ENCODE measurements at places on chromosomes 6 and 20.

GRCh38 chr20:38301309-38301708, 2.6 kb upstream of the BPI start:
- no peak for DNase-seq

- no peak for DNase-seq
Observed at GRCh38 chr6:40325791-40326190, 261.4 kb downstream of the LRFN2 start.

DNA sequence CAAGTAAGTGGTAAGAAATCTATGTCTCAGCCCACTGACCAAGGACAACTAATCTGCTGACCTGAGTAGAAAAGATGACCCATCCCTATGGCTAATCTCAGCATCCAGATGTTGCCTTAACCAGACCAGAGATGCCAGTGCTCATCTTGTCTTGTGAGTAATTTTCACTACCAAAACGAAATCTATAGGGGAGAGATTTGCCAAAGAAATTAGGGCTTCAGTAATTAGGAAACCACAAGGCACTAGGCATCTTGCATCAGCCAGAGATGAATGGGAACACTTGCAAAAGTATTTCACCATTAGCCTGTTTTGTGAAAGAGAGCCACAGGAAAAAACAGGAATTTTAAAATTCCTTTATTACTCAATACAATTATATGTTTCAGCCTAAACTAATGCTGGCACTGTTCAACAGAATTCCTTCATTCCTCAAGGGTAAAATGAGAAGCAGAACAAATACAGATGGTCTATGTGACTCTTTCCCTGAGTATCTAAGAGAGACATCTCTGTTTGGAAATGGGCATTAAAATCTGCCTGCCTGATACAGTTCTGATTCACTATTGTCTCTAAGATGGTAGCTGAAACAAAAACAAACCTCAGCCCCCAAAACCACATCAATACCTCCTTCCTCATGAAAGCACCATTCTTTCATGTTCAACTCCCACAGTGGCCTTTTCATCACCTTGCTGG, 87.8 kb downstream of the GMDS start:
- DNase-seq: no peak

- no peak for DNase-seq
Observed at GRCh38 chr6:3919130-3919628, 70.0 kb downstream of the FAM50B start.

DNA sequence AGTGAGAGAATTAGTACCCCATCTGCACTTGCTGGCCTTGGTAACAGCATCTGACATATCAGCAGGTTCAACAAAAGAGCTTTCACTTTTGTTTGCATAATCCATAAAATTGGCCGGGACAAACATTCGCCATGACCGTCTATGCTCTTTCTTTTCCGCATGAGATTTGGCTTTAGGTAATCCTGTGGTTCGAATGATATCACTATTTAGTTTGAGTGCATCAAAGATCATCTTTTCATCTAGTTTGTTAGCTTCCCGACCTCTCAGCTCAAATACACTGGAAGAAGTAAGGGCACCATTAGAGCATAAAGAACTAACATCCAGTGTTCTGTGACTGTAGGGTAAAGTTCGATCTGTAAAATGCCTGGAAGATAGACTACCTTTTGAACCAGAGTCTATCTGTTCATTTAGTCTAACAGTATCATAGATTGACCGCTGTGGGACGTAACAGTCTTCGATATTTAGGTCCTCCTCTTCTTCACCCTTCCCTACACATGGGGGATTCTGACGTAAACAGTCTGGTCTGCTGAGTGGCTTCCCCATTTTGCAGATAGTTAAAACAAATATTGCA, 101.6 kb downstream of the DST start:
- DNase-seq: no peak

DNA sequence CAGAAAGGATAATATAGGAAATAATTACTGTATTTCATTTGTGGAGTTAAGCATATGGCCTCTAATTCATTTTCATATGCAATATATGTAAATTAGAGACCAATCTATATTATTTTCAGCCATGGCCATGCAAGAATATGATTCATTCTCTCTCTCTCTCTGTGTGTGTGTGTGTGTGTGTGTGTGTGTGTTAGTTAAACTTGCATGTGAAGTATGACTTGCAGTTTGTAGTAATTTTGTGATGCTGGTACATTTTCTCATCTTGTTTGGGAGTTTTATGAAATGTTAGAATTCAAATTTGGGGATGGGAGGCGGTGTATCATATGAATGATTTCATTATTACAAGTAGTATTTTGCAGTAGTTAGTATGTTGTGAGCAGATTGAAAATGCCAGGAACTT, 74.8 kb downstream of the JARID2 start:
- no peak for DNase-seq

GRCh38 chr20:3258429-3258828, 19.4 kb upstream of the SLC4A11 start:
- no peak for DNase-seq

DNA sequence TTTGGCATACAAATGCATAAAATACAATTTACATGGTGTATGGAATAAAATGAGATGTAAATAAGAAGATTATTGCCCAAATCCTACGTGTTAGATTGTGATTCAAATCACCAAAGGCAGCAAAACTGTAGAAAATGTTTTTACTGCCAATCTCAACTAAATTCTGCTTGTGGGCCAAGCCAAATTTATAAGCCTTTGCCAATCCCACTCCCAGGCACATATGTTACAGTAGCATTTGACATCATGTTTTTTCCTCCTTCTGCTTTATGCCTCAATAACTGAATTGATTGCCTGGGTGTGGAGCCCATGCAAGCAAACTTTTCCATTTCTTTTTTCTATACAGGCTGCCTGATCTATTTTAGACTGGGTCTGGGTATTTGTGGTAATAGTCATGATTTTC, 36.3 kb upstream of the LRRC1 start:
- DNase-seq: no peak
